Stimulated activated CD4-positive, alpha-beta T cell treated with anti-CD3 and anti-CD28 coated beads, TNF-alpha, amount 100 ng/mL, for 48 hours (primary cell): ENCODE measurements at places on chromosomes 3 and 15.

DNA sequence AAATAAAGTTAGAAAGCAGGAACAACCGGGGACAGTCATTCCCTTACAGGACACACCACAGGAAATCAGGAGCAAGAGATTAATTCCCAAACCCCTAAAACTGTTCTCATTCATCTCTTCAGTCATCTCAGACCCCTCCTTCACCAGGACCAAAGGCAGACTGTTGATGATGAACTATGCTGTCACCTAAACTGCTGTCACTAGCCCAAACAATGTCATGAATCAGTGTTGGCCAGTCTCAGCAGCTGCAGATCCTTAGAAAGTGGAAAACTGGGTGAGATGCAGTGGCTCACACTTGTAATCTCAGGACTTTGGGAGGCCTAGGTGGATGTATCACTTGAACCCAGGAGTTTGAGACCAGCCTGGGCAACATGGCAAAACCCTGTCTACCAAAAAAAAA lies 909.6 kb downstream of the ROBO1 start:
- no peak for DNase-seq

DNA sequence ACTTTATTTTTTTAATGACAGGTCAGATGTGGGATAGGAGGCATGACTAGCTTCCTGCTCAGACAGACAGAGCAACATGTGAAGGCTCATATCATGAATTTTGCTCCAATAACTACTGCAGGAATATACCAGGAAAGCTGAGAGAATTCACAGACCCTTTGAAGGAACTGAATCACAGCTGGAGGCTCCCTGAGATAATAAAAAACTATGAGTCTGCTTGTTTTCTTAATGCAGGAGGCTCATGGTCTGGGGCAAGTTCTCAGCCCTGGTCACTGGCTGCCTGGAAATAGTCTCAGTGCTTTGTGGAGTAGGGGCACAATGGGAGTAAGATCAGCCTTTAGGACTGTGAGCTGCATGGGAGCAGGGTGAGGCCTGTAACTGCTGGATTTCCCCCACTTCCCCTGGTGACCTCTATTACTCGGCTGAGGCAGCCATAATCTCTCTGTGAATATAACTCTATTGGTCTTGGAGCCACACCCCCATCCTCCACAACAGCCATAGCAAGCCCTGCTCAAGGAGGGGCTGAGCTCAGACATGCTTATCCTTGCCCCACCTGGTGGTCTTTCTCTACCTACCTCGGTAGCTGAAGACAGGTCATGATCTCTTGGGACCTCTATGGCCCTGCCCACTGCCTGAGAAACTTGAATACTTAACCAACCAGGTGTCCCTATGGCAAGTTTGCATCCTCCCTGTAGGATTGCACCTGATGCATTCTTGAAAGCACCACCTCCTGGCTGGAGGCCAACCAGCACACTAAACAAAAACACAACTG lies 281.6 kb upstream of the TMCO5A start:
- DNase-seq, result no peak

DNA sequence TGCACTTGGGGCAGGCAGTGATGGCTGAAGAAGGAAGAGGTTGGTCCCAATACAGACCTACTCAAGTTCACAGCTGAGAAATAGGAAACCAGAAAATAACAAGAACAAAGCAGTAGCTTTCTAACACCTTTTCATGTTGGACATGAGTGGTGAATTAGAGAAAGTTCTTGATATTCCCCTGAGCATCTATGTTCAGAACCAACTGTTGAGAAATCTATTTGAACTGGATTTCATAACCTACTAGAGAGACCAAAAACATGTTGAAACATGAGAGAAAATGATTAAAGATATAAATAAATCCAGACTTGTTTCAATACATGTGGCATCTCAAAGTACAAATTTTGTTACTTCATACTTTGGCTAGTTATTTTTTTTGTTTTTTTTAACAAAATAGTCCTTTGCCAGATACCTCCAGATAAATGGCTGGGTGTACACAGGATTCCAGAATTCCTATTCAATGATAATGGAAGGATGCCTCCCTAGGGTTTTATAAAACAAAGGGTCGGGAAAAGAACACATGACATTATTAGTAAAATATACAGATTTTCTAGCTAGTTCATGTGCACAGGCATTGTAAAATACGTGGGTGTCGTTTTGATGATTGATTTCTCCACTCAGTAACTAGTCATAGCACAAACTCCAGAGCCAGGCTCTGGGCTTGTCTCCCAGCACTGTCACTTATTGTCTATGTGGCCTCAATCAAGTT lies 34.4 kb upstream of the TNFSF10 start:
- no peak for DNase-seq

GRCh38 chr15:70701891-70702568 lies 61.3 kb downstream of the UACA start:
- DNase-seq, result no peak

DNA sequence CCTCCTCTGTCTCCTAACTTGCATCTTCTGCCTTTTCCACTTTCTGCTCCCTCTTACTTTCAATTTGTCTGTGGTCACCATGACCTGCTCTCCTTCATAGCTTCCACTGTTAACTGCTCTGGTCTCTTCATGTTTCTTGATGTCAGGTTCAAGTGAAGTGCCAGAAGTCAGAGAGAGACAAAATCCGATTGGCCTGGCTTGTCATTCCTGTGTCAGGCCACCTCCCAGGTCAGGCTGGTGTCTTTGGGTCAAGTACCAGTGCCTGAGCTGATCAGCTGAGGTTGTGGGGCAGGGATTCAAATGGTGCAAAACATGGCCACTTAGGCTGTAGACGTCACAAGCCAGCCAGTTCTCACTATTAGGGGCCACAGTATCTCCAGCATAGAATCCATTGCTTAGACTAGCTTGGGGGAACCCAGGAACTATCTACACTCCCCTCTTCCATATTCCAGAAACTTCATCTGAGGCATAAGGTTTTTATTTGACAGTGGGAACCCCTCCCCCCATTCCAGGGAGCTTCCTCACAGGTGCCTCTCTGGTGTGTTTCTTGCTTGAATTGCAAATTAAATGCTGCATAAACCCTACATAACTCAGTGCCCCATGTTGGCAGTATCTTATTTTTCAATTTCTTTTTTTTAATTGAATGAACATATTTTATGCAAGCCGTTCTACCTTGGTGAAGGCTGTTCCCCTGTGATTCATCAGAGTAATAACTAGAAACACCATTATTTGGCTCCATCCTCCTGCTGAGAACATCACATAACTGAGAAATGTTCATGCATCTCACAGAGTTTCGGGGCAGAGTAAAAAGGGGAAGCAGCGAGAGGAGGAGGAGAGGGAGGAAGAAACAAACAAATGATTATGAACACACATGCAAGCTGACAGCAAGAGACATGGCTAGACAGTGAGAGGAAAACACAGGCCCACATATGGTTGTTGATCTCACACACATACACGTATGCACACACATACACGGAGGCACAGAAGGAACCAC lies 175.8 kb downstream of the TLE3 start:
- no peak for DNase-seq

GRCh38 chr3:195185583-195185982 lies 85.4 kb downstream of the XXYLT1 start:
- no peak for DNase-seq
